ENCODE measurements at places on chromosomes 1 and 21. TPM values are rescaled to one million over a fixed set of nuclear protein-coding genes. Genes with fewer than 3 reads are reported as not detected.

Gene PRDM16
- total RNA-seq = 3.9 TPM

Gene GUCA2B
- total RNA-seq = not detected

Gene FCMR
- total RNA-seq = 2.6 TPM

Gene SPRR4
- not detected for total RNA-seq

Gene C1QA
- 5.9 TPM for total RNA-seq

Gene RABIF
- total RNA-seq = 6.1 TPM
